ENCODE measurements at places on chromosomes 5 and 9.

- peaks cover 9% of the 10 kb centered on the region for H3K4me1 ChIP-seq
- H3K27ac ChIP-seq: no peak overlapping the region
- H3K4me3 ChIP-seq: no peak overlapping the region
- H3K27me3 ChIP-seq: peaks cover 9% of the 10 kb centered on the region
Observed at GRCh38 chr5:3680821-3681220, 85.2 kb downstream of the IRX1 start.

DNA sequence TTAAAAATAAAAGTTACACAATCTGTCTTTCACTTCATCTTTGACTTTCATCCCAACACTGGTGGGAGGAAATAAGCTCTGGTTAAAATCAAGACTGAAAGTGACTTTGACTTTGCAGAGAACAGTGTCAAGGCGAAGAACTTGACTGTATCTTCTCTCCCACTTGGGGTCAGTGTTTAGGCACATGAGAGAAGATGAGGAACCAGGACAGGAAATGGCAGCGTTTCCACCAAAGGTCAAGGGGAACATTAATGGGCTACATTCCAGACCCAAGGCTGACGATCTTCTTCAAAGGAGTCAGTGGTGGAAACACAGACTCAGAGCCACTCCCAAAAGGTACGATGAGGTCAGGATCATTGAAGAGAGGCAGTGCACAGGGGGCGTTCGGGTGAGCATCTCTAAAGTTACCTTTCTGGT is 409.5 kb downstream of the ARHGEF28 start:
- H3K27ac ChIP-seq: peak overlapping the region; percentile 74
- peaks cover 5% of the 10 kb centered on the region for H3K27me3 ChIP-seq
- peaks cover 47% of the 10 kb centered on the region for H3K4me1 ChIP-seq
- DNase-seq: no peak
- H3K4me3 ChIP-seq: no peak overlapping the region
- H3K36me3 ChIP-seq: no peaks in the 10 kb centered on the region

- H3K27ac ChIP-seq: no peak overlapping the region
- H3K4me1 ChIP-seq: peaks cover 11% of the 10 kb centered on the region
- DNase-seq: no peak
- H3K27me3 ChIP-seq: peaks cover 7% of the 10 kb centered on the region
Observed at GRCh38 chr5:66553368-66553912, 42.8 kb upstream of the MAST4 start.

DNA sequence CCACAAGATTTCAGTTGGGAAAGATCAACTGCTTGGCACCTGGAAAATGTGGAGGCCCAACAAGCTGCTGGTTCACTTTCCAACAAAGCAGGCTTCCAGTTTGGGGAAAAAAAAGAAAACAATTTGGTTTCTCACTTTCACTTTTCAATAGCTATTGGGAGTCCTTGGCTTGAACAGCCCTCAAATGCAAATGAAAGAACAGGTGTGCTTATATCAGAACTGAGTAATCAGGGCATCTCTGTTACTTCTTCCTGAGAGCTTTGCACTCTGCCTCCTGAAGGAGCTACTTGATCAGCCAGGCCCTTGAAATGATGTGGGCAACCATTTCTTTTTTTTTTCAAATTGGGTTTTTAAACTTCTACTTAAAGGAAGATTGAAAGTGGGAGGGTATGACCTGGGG is 73.5 kb downstream of the MFAP3 start:
- no peak for DNase-seq
- no peak overlapping the region for H3K4me3 ChIP-seq
- no peaks in the 10 kb centered on the region for H3K4me1 ChIP-seq
- no peak overlapping the region for H3K27ac ChIP-seq

GRCh38 chr5:172541773-172542136 is 87.4 kb upstream of the SH3PXD2B start:
- no peak overlapping the region for H3K4me3 ChIP-seq
- no peak overlapping the region for H3K27ac ChIP-seq
- H3K36me3 ChIP-seq: no peaks in the 10 kb centered on the region
- H3K4me1 ChIP-seq: peaks cover 17% of the 10 kb centered on the region

Measured in mesothelial cell of epicardium (in vitro differentiated cells).